Non-pigmented ciliary epithelial cell (primary cell): ENCODE measurements at places on chromosomes 13 and 19.

GRCh38 chr13:58379221-58379620 lies 747.7 kb downstream of the PCDH17 start:
- DNase-seq = no peak

DNA sequence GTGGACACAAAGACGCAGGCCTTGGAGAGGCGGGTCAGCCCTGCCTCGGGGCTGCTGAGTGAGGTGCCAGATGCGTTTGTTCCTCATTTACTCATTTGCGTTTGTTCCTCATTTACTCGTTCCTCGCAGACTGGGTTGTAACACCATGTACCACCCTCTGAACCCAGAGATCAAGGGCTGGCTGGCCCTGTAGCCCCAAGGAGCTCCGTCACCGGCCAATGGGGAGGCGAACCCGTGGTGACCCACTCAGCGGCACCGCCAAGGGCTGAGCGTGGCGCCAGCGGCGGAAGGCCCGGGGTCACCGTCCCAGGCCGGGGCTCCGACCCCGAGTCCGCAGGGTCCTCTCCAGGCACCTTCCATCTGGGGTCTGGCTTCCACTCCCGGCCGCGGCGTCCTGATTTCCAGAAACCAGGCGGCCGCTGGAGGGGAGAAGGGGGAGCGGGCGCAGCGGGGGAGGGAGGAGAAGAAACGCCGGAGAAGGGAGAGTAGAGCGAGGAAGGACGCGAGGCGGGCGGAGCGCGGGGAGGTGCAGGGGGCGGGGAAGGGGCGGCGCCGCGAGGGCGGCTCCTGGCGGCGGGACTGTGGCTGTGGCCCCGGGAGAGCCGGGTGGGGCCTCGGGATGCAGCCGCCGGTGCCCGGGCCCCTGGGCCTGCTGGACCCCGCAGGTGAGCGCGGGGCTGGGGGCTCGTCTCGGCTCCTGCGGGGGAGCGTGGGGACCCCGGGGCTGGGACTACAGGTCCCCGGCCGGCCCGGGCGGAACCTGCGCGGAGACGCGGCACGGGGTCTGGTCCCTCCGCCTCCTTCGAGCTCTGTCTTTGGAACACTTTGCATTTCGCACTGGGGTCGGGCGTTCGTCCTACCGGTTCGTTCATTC lies at the start of gene TMEM255B:
Gene TMEM255B, plus strand, starts transcription at position 576 of the 874 bp plus-strand sequence. Its CDS starts 44 bp downstream, at position 620.
- no peak for DNase-seq

DNA sequence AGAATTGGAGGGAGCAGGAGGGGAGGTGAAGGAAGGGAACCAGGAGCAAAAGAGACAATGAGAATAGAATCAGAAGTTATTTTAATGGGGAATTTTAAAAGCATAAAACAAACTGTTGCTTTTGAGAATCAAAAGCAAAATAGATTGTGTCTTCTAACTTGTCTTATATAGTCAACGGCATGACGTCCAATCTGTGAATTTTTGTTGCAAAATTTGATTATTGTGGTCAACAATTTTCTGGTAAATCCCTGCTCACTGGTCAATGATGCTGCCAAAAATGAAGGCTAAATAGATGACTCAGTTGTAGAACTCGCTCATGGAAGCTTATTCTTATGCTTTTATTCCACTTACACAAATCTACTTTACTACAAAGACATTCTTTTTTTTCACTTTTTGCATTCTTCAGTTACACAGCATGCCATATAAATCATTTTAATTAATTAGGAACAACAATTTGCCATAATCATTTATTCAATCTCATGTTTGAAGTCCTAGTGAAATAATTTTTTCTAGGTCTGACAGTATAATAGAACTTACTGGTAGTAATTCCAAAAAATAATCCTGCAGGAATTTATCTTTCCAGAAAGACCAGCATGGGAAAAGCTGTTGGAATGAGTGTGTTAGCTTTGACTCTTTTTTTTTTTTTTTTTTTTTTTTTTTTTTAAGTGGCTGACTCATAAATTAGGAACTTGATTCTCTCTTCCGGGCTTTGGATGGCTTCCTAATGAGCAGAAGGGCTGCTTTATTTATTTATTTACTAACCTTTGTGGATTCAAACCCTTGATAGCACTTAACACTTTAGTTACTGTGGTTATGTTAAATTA lies 256.9 kb downstream of the SPRY2 start:
- peak; percentile 76 for DNase-seq

GRCh38 chr13:53264751-53265385 lies 236.3 kb downstream of the OLFM4 start:
- DNase-seq = no peak

DNA sequence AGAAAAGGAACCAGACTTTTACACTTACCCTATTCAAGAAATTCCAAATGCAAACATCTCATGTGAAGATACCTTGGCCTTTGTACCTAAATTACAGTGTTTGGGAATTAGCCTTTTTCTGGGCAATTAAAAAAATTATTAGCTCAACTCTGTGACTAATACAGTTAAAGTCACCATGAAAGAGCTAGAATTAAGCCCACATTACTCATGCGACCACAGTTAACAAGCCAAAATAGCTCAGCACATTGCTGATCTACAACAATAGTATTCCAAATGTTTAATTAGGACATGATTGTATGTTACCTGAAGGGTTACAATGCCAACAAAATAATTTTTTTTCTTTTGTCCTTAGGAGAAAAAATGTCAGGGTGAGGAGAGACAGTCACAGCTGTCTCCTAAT lies 263.6 kb upstream of the GPC6 start:
- DNase-seq = no peak
